Neuronal stem cell (in vitro differentiated cells): ENCODE measurements at places on chromosomes 3 and 15.

DNA sequence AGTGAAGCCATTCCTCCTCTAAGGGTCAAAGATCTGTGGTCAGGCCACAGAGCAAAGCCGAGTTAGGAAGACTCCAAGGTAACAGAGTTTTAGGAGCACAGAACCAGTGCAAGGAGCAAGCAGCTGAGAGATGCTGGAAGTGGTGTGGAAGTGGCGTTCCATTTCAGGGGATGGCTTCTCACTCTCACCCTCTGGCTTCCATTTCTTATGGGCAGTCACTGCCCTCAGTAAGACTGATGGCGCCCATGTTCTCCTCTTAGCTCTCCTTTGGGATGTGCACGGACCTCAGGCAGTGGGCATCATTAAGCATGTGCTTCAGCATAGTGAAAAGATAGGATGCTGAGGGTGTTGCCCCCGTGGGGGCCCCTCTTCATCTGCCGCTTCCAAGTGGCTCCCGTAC, 90.3 kb downstream of the ASB7 start:
- no peak for DNase-seq

GRCh38 chr15:58773024-58773423, 1.9 kb downstream of the MINDY2 start:
- no peak for DNase-seq

- no peak for DNase-seq
Observed at GRCh38 chr15:70048198-70048565, 49.5 kb downstream of the TLE3 start.

DNA sequence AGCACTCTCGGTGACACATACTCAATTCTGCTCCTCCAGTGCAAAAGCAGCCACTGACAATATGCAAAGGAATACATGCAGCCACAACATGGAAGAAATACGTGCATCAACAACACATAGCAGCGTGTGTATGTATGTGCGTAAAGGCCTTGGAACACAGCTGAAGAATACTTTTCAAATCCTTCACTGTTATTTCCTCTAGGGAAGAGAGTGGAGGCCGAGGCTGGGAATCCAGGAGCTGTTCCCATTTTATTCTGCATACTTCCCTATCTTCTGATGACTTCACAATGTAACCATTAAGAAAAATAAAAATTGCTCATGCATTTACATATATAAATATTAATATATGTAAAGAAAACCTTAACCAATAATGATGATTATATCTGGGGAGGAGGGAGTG, 36.6 kb upstream of the MGLL start:
- DNase-seq, result no peak

DNA sequence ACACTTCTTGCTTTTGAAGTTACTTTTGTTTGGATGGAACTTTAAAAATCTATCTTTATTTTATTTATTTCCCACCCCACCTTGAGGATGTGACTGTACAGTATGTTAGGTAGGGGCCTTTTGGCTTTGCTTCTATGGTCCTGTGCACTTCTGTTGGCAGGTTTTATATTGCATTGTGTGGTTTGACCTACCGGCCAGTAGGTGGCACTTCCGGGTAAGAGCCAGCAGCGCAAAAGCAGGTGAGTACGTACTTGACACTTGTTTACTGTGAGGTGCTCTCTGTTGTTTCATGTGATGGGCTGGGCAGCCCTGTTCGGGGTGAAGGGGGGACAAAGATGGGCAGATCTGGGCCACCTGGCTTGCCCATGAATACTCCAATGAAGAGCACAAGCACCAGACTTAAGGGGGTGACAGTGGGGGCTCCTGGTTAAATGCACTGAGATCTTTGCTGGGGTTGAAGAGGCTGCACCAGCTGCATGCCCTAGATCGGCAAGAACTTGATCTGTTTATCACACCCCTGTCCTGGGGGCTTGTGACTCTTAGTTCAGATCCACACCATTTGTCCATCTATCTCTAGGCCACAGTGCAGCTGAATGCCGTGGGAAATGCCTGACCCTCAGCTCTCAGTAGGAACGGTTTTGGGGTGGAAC, 131.6 kb downstream of the NLGN1 start:
- DNase-seq, result no peak

GRCh38 chr3:71428841-71429596, 154.5 kb downstream of the FOXP1 start:
- DNase-seq, result no peak

- no peak for DNase-seq
Observed at GRCh38 chr3:100257586-100257985, 3.2 kb upstream of the TBC1D23 start.

- DNase-seq, result no peak
Observed at GRCh38 chr3:192307631-192308030, 419.7 kb downstream of the FGF12 start.

DNA sequence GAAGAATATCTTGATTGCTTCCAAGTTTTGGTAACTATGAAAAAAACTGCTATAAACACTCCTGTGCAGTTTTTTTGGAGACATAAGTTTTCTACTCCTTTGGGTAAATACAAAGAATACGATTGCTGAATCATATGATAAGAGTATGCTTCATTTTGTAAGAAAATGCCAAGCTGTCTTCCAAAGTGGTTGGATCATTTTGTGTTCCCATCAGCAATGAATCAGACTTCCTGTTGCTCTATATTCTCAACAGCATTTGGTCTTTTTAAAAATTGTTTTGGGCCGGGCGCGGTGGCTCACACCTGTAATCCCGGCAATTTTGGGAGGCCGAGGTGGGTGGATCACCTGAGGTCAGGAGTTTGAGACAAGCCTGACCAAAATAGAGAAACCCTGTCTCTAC, 14.5 kb downstream of the BTD start:
- DNase-seq, result no peak

- DNase-seq, result no peak
Observed at GRCh38 chr3:120682095-120682681, at the start of gene HGD. TSS of gene HGD (minus strand) at chr3:120682239. CDS start at chr3:120682111, 128 bp downstream.

DNA sequence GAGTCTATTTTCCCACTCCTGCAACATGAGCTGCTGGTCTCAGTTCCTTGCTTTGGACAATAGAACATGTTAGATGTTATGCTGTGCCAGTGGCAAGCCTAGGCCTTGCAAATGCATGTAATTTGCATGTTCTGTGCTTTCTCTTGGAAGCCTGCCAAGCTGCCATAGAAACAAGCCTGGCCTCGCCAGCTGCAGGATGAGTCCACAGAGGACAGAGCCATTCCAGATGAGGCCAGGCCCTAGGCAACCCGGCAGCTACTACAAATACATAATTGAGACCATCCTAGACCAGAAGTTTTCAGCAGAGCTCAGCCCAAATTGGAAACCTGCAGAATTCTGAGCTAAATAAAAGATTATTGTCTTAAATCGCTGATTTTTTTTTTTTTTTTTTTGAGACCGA, 39.6 kb downstream of the TRIM69 start:
- DNase-seq, result no peak

DNA sequence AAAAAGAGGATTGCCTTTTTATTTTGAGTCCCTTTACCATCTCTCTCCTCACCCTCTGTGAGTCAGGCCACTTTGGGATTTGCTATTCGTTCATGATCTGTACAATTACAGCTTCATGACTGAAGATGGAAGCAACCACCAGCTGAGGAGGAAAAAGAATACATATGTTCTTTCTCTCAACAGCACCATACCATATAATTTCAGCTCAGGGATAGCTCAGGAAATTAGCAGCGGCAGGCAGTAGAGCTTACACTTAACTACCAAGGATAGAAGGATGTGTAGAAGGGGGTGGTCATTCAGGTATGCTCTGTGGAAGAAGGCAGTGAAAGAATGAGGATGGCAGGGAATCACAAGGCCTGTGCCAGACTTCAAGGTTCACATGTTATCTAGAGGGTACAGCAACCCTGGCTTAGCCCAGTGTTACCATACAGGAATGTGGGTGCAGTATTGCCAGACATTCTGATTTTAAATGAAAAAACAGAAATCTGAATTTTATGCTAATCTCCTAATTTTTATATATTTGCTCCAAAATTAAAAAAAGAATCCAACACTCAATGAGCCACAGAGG, 17.9 kb downstream of the PLS1 start:
- DNase-seq, result no peak

DNA sequence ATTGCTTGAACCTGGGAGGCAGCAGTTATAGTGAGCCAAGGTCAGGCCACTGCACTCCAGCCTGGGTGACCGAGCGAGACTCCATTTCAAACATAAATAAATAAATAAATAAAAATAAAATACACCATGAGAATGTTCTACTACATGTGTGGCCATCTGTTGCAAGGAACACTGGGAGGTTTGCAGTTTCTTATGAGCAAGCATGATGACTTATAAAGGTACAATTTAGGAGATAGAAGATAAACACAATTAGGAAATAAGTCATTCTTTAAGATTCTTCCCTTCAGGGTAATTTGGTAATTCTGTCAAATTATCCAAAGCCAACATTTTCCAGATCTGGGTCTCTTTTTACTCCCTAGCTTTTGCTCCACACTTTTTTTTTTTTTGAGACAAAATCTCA, 13.4 kb downstream of the HTR3C start:
- DNase-seq, result no peak

- no peak for DNase-seq
Observed at GRCh38 chr3:39343076-39343717, 13.7 kb downstream of the CCR8 start.

DNA sequence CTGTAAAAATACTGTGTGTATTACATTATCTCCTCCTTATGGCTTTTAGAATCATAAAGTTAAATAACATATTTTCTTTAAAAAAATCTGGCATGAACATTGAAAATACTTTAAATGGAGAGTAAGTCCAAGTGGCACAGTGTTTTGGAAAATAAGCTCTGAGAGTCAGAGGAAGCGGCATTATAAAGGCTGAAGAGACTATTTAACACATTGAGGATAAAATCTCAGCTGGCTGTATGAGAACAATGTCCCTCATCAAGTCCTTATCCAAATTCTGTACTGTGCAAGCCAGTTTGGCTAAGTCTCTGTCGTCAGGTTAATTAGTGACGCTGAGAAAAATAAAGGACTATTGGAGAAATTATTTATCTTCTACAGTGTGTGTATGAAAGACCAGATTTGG, 245.5 kb downstream of the MFSD1 start:
- no peak for DNase-seq
